ENCODE measurements at places on chromosomes 1 and 21.

GRCh38 chr1:53736290-53736689 is 2.7 kb downstream of the GLIS1 start:
- DNase-seq, result no peak

- DNase-seq, result no peak
These were observed 1.3 kb upstream of the DNAJC16 start for GRCh38 chr1:15525050-15526020.

DNA sequence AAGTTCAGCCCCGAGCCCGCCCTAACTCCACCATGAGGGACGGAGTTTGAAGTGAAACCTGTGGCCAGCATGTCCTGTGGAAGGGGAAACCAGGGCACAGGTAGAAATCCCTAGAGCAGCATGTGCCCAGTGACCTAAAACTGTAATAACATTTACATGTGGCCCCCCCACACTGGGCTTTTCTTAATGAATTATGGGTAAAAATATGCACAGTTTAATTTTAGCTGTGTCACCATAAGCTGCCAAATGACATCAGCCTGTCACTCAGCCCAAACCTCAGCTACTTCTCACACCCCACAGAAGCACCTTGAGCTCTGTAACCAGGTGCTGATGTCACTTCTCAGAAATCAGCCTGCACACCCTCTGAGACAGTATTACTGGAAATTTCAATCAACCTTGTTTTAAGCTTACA is 50.0 kb upstream of the SLC19A1 start:
- DNase-seq, result no peak

DNA sequence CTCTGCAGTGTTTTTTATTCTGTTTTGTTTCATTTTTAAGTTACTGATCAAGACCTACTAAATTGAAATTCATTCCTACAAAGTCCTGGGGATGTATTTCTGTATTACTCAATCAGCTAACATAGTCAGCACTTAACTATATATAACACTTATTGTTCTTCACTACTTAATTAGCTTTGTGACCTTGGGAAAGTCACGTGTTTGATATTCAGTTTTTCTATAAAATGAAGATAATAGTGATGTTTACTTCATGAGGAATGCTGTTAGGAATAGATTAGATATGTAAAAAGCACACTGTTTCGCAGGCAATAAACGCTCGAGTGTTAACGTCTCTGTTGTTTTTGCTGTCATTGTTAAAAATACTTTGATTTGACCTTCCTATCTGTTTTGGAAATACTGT is 44.6 kb downstream of the CTTNBP2NL start:
- no peak for DNase-seq

GRCh38 chr1:44566281-44567046 is 107.8 kb downstream of the TMEM53 start:
- no peak for DNase-seq

GRCh38 chr1:68228851-68229250 is 3.5 kb downstream of the WLS start:
- DNase-seq, result no peak

- no peak for DNase-seq
These were observed 26.3 kb downstream of the USP24 start for GRCh38 chr1:55188909-55189308.

DNA sequence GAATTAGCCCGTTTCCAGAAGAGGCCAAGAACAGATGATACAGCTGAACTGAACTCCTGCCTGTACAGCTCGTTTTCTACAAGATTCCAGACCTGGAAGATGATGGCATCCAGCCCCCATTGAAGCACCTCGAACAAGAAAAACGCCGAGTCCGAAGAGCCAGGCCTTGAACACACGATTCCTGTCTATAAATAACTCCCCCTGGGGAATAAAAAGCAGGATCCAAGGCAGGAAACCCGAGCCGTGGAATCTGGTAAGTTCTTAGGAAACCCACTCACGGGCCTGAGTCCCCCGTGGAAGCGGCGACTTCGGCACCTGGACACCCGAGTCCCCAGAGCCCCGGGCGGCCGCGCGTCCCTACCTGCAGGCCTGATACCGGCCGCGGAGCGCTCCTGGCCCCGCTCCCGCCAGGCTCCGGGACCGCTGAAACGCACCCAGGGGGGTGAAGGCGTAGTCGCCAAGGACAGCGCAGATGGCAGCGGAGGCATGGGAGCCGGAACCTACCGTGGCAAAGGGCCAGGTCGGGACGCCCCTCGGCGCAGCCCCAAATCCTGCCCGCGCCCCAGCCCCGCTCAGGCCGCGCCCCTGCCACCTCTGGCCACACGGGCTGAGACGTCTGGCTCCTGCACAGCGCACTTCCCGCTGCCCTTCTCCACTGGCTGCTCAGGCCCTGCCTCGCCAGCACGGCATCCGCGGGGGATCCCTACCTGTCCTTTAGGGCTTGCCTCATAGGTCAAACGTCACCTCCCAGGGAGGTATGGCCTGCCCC is 14.0 kb upstream of the HLCS start:
- DNase-seq, result peak; percentile 54

DNA sequence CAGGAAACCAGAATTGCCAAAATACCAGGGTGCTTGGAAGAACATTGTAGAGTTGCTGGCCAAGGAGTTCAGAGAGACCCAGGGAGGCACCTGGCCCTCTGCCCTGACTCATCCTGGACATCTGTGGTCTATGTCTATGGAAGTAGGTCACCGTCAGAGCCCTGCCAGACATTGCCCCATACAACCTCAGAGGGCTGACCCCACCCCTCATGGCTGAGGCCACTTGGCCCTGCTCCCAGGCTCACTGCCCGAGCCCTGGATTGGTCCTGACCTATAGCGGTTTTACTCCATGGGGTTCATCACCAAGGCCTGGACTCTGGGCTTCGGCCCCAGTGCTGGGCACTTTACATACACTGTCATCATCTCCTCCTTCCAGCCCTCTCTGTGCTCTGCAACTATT is 233.1 kb downstream of the PTPRU start:
- no peak for DNase-seq

DNA sequence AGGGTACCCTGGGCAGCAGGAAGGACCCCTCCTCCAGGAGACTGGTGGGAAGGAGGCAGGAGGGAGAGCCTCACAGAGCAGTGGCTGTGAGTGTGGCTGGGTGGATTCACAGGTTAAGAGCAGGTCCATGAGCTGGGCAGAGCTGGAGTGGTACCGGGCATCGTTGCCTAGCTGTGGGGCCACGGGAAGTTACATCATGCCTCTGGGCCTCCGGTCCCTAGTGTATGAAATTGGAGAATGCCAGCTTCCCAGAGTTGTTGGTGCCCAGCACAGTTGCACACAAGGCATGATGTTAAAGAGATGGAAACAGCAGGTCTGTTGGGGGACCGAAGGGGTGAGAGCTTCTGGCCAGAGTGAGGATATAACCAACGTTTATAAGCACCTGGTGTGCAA is 18.5 kb downstream of the FOXO6 start:
- no peak for DNase-seq

GRCh38 chr1:233281711-233282581 is 13.6 kb downstream of the PCNX2 start:
- no peak for DNase-seq

- DNase-seq, result peak; percentile 27
These were observed 176.3 kb upstream of the ZNHIT6 start for GRCh38 chr1:85884372-85885035.

DNA sequence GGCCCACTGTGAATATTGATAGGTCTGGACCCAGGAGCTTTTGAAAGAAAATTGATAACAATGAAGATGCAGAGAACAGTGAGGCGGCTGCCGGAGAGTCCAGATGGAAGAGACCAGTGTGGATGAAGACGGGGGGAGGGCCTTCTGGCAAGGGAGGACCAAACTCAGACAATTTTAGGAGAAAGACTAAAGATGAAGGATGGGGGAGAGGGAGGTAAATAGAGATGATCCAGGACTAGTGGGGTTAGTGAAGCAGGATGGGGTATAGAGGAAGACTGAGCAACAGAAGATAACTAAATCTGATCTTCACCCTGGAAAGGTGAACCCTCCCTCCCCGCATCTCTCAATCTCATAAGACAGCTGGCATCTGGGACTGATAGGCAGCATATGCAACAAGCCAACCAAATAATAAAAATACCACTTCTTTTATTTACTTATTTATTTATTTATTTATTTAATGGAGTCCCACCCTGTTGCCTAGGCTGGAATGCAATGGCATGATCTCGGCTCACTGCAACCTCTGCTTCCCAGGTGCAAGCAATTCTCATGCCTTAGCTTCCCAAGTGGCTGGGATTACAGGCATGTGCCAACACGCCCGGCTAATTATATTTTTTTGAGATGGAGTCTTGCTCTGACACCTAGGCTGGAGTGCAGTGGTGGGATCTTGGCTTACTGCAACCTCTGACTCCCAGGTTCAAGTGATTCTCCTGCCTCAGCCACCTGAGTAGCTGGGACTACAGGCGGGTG is 10.5 kb downstream of the EIF3I start:
- DNase-seq, result no peak

GRCh38 chr1:226495716-226496115 is 52.8 kb upstream of the STUM start:
- DNase-seq, result no peak

DNA sequence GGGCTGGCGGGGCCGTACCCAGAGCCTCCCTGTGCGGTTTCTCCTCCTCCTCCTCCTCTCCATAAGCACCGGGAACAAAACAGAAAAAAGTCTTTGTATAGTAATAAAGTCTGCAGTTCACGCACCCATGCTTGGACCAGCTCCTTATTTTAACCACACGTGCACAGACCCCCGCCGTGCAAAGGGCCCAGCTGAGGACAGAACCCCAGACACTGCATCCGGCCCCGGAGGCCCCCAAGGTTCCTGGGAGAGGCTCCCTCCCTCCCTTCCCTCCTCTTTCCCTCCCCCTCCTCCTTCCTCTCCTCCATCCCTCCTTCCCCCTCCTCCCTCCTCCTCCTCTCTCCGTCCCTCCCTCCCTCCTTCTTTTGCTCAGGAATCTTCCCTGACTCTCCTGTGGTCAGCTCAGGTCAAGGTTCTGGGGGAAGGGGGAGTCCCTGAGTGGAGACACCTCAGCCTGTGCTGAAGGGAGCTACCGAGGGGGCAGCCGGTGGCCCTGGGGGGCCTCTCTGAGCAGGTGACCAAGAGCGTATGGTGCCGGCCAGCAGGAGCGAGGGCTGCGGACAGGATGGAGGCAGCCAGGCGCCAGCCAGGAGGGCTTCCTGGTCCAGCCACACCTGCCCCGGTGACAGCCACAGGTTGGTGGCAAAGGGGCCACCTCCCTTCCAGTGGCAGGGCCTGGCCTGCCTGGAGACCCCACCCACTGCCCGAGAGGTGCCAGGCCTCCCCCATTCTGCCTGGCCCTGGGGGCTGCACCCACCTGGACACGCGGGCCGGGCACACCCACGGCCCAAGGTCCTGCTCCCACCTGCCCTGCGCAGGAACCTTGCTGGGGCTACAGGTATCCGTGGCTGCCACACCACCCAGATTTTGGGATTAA is 3.2 kb upstream of the TTLL10 start:
- DNase-seq, result no peak

DNA sequence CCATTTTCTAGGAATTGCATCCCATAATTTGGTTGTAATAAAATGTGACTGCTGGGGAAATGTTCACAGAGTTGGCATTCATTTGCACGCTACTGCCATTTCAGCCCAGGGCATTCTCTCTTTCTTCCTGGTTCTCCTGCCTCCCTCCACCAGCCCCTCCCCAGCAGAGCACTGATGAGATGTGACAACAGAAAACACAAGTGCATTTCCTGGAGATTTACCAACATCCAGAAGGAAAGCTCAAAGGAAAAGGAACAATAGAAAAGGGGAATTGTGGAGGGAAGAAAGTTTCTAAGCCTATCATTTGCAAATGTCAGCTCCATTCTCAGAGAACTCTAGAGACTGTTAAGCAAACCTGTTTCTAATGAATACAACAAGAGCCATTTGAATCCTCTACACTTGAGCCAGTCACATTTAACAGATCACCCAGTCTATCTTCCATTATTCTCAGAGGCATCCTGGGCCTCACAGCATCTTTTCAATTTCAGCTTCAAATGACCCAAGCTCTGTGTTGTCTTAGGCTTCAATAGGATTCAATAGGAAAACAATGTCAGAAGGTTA is 395.6 kb upstream of the PBX1 start:
- DNase-seq, result no peak

DNA sequence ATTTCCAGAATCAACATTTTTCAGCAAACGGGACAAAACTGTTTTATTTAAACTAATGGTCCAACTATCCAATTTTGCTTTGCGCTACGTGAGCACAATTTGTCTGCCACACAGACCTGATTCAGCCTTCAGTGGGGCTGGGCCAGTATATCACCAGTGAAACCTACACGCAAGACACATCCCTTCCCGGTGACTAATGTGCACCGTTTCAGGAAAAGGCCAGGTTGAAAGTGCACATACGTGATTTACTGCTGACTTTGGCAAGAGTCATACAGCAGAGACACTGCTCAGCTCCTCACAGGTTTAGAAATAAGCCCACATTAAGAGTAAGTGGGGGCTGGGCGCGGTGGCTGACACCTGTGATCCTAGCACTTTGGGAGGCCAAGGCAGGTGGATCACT is 5.1 kb upstream of the TMEM51 start:
- DNase-seq, result no peak

GRCh38 chr1:205147191-205147835 is 25.5 kb upstream of the RBBP5 start:
- DNase-seq, result no peak

- peak; percentile 47 for DNase-seq
These were observed 11.6 kb downstream of the GJA5 start for GRCh38 chr1:147748676-147749350.

- no peak for DNase-seq
These were observed 137.9 kb upstream of the UBE2U start for GRCh38 chr1:64065571-64065970.

DNA sequence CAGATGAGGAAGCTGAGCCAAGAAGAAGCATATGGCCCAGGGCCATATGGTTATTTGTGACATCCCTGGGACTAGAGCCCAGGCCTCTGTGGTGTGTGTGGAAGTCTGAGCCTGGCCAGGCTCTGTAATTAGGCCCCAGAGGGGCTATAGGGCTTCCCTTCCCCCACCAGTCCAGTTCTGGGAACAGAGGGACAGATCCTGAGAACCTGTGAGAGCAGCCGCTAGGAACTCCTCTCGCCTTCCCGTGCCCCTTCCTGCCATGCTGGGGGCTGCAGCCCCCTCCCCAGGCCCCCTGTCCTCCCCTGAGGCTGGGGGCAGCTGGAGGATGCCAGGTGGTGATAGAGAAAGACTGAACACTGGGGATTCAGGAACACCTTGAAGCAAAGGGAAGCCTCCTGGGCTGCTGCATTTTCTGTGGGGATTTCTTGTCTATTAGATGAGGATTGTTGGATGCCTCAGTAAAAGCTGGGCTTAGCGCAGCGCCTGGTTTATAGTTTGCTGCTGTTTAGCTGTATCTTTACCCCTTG is 33.3 kb downstream of the COQ8A start:
- DNase-seq, result no peak

DNA sequence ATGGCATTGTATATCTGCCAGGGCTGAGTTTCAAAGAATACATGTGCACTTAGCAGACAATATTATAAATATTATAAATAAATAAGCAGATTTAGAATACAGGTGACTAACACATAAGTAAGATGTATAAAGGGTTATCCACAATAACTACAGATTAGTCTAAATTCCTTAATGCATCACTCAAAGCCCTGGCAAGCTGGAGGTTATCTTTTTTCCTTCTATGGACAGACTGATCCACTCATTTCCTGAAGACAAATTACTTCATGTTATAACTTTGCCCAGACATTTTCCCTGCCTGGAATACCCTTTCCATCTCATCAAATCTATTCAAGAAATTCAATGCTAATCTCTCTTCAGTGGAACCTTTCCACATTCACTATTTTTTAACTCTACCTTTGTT is 38.8 kb downstream of the LUZP1 start:
- no peak for DNase-seq

GRCh38 chr1:224502459-224503160 is 68.0 kb upstream of the WDR26 start:
- no peak for DNase-seq

- no peak for DNase-seq
These were observed 123.6 kb upstream of the DNAH14 start for GRCh38 chr1:224805889-224806288.
